Right ventricle myocardium inferior (tissue), 1 donor: ENCODE measurements at places on chromosomes 12 and 14.

DNA sequence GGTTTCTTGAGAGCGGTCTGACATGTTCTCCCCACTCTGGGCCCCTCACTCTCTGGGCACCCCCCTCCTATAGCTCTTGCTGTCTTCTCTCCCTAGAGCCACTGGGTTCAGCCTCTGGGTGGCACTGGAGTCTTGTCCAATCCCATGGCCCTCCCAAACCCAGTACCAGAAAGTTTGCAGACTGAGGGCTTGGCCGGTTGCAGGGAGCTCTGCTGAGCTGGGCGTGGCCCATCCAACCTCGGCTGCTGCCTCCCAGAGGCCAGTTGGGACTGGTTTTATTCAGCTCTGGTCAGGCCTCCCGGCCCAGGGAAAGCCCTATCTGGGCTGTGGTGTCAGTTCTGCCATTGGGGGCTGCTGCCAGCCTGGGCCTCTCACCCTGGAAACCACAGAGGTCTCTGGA lies 37.9 kb downstream of the ISCA2 start:
- DNase-seq = no peak

DNA sequence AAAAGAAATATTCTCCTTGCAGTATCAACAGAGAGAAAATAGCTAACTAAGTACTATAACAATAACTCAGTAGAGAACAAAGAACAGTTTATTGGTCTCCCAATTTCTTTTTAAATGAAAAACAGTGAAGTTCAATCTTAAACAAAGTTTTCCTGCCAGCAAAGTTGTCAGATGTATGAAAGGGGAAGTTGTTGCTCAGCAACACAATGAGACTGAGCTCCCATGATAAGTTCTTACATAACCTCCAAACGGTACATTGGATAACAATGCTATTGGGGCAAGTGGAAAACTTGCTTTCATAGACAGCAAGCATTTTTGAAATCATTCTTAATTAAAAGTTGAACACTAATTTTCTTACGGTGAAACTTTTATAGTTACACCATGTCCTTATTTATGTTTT lies 94.9 kb downstream of the ALG10B start:
- no peak for DNase-seq

DNA sequence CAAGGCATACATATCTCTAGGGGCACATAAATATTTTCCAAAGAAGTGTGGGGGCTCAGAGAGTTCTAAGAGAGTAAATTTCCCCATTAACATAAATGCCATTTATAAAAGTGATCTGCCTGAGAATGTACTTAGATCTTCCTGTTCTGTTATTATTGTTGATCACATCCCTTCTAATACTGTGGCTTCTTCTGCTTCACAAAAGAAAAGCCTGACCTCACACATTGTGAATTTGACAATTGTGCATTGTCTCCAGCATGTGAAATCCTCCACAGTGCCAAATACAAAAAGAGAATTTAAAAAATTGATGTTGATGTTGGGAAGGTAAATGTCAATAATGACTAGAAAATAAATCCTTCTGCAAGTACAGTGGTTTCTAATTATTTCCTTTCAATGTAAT lies 330.5 kb upstream of the LRIG3 start:
- no peak for DNase-seq

GRCh38 chr12:50354908-50355307 lies 41.5 kb downstream of the FAM186A start:
- no peak for DNase-seq

- peak; percentile 84 for DNase-seq
Observed at GRCh38 chr12:7995266-7995963, 37.1 kb upstream of the FOXJ2 start.

DNA sequence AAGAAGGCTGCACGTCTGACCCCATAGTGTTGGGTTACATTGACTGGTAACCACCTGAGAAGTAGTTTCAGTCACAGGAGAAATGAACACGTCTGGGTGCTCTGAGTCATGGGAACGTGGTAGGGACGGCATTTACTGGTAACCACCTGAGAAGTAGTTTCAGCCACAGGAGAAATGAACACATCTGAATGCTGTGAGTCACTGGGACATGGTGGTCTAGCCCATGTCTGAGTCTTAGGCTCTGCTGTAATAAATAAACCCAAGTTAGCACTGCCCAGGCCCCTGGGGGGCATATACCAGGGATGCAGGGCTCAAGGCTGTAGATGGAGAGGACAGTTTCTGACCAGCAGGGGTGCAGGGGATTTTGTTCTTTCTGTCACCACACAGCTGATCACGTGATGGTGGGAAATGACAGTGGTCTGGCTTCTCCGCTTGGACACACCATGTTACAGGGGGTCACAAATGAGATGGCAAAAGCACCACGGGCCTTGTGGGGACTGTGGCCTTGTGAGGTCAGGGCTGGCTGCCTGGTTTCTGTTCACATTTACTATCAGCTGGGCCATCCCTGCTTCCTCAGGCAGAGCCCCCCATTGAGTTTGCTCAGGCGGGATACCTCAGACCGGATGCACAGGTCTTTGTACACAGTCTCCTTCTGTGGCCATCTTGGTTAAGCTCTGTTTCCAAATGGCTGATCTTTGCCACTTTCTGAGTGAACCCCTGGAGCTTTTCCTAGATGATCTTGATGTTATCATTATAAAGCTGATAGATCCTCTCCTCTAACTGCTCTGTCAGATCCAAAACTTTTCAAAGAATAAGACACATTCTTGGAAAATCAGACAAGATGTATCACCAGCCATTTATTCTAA lies 9.8 kb upstream of the C12orf42 start:
- DNase-seq = no peak

- DNase-seq = no peak
Observed at GRCh38 chr14:45838597-45838996, 585.6 kb upstream of the MIS18BP1 start.

GRCh38 chr12:3253682-3254275 lies 176.6 kb downstream of the TSPAN9 start:
- peak; percentile 63 for DNase-seq

GRCh38 chr12:29519585-29520182 lies 22.2 kb upstream of the OVCH1 start:
- no peak for DNase-seq

- no peak for DNase-seq
Observed at GRCh38 chr14:101223127-101223526, 319.6 kb upstream of the RTL1 start.

- DNase-seq = no peak
Observed at GRCh38 chr12:12467688-12468261, 94.9 kb downstream of the DUSP16 start.

- DNase-seq = no peak
Observed at GRCh38 chr14:21326972-21327371, 47.1 kb downstream of the RPGRIP1 start.
